ENCODE measurements at places on chromosomes 2 and 18.

DNA sequence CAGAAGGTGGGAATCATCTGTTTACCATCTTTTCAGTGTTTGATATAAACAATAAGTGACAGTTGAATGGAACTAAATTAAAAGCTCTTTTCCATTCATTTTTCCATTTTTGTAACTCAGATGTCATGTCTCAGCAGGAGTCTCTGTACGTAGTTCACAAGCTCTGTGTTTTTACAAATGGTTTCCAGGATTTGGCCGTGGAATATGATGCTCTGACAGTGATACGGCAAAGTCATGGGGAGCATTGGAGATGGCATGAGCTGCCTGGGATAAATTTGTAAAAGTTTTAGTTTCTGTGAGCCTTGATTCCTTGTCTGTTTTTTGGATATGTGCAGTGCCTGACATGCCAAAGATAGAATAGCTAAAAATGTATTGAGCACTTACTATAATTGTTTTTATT lies 168.1 kb upstream of the SESTD1 start:
- DNase-seq: no peak

DNA sequence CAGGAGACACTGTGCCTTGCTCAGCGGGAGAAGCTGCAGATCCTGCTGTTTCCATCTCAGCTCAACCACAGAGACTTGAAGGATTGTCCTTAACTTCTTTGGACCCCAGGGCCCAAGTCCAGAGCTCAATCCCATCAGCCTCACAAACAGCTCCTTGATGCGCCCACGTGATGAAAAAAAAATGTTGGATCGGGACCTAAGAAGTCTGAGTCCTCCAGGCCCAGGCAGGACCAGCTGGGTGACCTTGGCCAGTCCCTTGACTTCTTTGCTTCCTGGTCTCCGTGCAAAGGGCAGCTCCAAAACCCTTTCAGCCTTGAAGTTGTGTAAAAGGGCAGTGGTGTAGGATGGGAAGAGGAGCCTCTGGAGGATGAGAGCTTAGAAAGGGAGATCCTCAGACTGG lies 175.5 kb downstream of the ZFP36L2 start:
- no peak for DNase-seq

DNA sequence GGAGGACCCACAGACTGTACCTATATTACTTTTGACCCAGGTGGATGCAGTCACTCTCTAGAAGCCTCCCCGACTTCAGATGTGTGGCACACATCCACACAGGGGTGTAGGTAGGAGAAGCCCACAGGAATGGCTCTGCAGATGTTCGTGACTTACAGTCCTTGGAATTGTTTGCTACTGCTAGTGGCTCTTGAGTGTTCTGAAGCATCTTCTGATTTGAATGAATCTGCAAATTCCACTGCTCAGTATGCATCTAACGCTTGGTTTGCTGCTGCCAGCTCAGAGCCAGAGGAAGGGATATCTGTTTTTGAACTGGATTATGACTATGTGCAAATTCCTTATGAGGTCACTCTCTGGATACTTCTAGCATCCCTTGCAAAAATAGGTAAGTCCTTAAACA lies 605 bp downstream of the SLC9A4 start:
- DNase-seq: no peak

DNA sequence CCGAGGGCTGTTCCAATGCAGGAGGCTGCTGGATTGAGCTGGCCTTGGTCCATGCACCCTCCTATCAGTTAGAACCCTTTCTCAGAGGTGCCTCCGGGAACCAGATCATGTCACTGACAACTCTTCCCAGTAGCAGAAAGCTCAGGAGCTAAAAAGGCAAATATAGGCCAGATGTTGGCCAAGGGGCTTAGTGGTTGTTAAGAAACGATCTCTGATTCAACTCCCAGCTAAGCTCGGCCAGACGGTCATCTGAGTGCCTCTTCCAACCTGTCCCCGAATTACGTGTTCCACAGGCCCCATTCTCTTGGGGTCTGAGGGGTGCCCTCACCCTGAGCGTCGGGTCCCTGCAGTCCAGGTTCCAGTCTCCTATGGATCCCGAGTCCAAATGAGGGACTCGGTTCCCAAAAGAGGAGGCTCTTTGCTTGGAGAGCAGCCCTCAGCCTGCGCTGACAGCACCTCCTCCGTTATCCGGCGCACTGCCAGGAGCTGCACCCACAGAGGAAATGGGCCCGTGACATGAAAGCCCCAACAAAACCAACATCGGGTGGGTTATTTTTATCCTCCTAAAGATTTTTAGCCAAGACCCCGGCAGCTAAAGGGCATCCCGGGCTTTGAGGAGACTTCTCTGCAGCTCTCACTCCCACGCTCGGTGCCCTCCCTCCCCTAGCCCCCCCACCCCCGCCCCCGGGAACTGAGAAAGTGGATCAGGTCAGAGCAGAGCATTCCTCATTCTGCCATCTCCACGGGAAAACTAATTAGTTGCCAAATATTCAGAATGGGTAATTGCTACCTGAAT lies 106.6 kb upstream of the ID2 start:
- DNase-seq: no peak

GRCh38 chr18:32469190-32469651 lies 1.5 kb downstream of the GAREM1 start:
- DNase-seq: no peak

DNA sequence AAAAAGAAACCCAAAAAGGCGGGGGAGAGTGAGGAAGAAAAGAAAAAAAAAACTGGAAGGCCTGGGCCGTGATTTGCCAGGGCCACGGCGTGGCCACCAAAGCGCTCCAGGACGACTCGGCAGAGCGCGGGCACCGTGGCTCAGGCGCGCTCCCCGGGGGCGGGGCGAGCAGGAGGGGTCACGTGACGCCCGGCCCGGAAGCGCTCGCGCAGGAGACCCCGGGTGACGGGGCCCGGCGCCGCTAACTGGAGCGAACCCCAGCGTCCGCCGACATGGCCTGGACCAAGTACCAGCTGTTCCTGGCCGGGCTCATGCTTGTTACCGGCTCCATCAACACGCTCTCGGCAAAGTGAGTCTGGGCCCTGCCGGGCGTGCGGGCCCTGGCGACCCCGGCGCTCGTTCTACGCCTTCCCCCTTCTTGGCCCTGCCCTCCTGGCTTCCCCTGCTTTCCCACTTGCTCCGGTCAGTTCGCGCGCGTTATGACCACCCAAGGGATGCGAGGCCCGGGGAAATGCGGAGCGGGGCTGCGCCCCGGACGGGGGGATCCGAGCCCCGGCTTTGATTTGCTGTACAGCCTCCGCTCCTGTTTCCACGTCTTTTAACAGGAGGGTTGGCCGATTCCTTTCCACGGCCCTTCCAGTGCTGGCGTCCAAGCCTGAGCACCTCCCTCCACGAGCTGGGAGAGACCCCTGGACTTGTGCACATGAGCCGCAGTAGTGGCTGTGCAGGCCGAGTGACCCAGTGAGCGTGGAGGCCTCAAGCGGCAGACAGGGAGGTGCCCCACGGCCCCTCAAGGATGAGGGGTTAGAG lies at the start of gene SLC35F6:
Gene SLC35F6 (plus strand): TSS at position 207 of the 810 bp plus-strand sequence. CDS start 66 bp downstream, at position 273.
- DNase-seq: peak; percentile 81

- DNase-seq: no peak
Measured at GRCh38 chr18:10727477-10727876, 201.7 kb downstream of the NAPG start.

GRCh38 chr2:227097495-227098161 lies 66.4 kb downstream of the COL4A4 start:
- no peak for DNase-seq

GRCh38 chr2:201403880-201404279 lies 46.7 kb upstream of the FLACC1 start:
- no peak for DNase-seq

GRCh38 chr2:240178564-240178963 lies 38.1 kb upstream of the OTOS start:
- DNase-seq: no peak

DNA sequence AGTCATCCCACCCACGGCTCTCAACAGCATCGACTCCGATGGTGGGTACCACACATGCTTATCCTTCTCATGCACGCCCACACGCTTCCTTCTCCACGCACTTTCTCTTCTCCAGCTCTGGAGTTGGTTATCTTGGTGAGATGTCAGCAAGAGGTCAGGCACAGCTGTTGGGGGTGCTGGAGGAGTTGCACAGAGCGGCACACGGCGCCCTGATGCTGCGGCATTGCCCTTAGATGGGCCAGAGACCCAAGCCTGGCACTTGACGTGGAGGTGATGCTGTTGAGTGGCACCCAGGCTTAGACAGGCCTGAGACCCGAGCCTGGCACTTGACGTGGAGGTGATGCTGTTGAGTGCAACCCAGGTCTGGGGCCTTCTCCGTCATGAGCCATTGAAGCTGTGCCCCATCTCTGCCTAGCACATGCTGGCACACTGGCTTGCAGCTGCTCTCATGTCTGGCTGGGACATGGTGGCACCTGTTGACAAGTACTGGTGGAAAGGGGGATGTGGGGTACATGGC lies 83.2 kb downstream of the DGKD start:
- DNase-seq: no peak

- DNase-seq: no peak
Measured at GRCh38 chr2:105384216-105384615, 14.6 kb downstream of the FHL2 start.

- DNase-seq: no peak
Measured at GRCh38 chr2:114345246-114345645, 97.2 kb upstream of the DPP10 start.

DNA sequence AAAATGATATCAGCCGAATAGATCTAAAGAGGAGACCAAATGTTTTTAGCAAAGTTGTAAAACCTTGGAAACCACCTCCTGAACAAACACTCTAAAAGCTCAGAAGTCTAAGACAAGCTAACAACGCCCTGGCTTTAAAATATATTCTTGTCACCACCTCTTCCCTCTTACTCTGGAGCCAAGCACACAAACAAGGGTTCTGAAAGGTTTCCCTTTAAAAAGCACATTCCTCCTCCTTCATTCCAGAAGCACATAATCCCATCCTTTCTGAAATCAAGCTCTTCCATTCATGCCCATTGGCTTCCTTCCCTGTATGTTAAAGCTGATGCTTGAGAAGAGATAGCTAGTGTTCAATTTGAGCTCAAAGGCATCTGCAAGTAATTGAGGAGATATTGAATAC lies 382.0 kb downstream of the LNPK start:
- DNase-seq: no peak
